Stimulated activated naive CD4-positive, alpha-beta T cell (primary cell): ENCODE measurements at places on chromosomes 7 and 10.

DNA sequence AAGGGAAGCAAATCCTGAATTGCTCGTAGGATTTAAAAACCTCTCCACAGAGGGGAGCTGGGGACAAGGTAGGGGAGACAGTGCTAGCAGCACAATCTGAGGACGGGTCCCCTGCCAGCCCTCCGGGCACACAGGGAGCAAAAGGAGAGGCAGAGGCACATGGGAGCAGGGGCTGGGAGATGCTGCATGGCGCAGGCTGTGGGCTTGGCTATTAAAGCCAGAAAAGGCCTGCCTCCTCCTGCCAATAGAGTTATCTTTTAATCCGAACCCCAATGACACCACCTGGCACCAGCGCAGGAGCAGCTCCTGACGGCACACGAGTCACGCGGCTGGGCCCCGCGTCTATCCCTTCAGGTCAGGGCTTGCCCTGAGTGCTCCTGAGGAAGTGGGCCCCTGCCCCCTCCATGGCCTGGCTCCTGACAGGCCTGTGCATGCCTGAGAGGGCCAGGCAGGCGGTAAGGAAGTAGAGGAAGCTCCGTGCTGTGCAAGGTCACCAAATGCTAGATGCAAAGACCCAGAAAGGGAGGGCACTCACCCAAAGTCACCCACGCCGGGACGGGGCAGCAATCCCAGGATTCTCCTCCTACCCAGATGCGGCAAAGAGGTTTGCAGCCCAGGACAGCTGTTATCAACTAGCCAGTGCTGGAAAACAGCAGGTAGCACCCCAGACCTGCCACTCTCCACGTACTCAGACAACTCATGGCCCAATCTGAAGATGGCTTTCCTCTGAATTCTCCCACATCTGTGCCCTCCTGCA lies 28.1 kb downstream of the DLG5 start:
- DNase-seq, result no peak

DNA sequence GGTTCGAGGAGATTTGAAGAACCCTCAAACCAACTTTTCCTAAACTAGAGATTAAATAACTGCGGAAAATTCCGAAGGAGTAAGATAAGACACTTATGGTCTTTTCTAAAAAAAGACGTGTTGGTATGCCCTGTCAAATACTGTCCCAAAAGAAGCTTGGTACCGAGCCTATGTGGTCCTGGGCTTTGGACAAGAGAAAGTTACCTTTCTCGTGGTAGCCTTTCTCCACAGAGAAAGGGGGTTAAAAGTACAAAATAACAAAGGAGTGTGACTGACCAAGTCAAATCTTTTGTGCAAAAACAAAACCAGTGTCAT lies 56.2 kb upstream of the JCAD start:
- no peak for DNase-seq

- DNase-seq, result no peak
These were observed 54.5 kb downstream of the ELMO1 start for GRCh38 chr7:37394158-37394557.

- DNase-seq, result no peak
These were observed 16.8 kb downstream of the LRRC72 start for GRCh38 chr7:16543456-16543855.

GRCh38 chr10:58653139-58653538 lies 140.5 kb downstream of the BICC1 start:
- no peak for DNase-seq

- no peak for DNase-seq
These were observed 10.8 kb downstream of the BTRC start for GRCh38 chr10:101364721-101365120.

DNA sequence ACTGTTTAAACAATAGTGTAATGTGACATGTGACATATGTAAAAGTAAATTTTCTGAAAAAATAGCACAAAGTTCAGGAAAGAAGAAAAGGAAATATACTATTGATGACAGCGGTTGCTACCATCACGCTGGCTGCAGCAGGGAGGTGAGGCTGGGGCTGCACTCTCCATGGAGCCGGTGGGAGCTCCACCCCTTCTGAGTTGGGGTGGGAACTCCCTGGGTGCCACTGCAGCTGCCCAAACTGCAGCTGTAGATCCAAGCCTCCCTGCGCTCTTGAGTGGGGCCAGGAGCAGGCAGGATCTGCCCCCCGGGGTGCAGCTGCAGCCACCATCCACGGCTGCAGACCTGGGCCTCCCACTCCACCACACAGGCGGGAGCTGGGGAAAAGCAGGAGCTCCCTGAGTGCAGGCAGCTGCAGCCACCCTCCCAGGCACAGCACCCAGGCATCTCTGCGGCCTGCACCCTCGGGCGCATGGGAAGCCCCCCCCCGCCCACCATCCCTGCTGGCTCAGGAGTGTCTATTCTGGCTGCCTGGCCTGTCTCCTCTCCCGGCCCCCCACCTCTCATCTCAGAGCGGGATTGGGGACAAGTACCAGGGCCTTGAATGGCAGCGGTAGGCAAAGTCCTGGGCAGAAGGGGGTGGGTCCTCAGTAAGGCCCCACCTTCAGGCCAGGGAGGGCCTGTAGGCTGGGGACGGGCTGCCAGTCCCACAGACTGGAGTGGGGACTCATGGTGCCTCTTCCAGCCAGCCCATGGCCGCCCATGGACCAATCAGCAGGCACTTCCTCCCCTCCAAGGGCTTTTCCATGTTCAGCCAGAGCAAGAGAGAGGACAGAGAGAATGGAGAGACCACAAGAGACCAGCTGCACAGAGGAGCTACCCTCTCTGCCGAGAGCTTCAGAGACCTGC lies 50.1 kb downstream of the TNS3 start:
- DNase-seq, result no peak

- DNase-seq, result no peak
These were observed 40.2 kb downstream of the PRKCQ start for GRCh38 chr10:6539833-6540232.

GRCh38 chr7:70017357-70017756 lies 419.1 kb downstream of the AUTS2 start:
- no peak for DNase-seq

DNA sequence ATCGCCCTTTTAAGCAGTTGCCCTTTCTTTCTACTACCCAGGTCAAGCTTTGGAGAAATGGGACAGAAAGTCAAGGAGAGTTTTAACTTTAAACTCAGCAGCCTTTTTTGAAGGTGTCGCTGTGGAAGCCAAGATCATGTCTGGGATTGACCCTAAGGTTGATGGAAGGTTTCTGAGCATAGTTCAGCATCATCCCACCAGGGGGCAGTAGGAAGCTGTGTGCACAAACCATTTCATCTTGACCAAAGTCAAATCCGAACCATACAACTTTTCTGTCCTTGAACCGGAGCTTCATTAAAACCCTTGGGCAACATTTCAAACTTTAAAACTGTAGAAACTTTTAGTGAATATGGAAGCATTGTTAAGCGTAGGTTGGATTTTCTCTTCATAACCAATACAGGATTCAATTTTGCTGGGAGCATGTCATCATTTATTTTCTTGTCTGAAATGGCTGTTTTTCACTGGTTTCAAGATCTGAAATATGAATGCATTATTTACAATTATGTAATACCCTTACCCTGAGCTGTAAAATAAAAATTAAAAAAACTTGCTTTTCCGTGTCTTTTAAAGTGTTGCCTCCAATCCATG lies 214.4 kb upstream of the KIAA1217 start:
- DNase-seq, result no peak

DNA sequence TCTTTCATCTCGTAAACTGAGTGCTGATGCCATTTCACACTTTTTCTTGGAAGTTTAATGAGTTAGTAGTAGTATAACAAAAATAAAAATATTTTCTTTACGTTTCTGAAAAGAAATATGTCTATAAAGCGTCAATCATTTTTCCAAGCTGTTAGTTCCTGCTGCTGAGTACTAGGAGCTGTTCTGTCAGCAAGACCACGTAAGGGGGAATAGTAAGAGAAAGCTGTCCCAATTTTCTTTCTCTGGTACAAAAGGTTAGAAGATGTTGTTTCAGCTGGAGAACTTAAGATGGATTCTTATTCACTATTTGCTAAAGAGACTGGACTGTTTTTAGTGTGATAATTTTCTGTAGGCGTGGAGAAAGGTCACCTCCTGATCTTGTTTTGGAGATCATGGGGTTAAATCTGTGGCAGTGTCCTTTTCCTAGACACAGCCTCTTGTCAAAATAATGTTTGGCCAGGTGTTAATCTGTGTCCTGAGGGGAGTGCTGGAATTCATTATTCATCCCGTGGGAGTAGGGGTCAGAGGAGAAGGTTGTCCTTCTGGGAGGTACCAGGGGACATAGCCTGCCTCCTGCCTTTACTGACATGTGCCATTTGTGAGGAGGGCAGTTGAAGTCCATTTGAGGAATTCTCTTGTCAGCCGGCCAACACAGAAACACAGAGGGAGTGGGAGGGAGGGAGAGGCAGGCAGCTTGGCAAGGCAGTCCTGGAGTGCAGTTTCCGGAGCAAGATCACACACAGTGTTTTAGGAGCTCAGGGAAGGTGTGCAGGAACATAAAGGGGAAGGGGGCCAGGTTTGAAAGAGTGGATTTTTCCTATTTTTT lies 368.7 kb downstream of the AUTS2 start:
- DNase-seq, result no peak
